Left lung (tissue), 14 donors: ENCODE measurements at places on chromosomes 12 and 14.

DNA sequence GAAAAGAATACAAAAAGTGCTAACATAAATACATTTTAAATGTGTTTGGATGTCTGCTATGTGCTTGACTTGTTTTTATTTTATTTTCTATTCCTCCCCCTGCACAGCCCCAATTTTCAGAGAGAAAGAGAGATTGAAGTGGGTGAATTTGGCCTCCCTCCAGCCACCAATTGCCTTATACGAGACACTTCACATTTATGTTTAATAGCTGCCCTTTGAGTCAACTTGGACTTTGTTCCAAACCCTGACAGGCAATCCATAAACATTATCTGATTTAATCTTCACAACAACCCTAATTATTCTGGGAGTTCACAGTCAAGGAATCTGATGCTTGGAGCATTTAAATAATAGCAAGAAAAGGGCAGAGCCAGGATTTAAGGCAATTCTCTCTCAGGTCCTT, 161.7 kb downstream of the SLC15A4 start:
- peak; percentile 26 for DNase-seq

DNA sequence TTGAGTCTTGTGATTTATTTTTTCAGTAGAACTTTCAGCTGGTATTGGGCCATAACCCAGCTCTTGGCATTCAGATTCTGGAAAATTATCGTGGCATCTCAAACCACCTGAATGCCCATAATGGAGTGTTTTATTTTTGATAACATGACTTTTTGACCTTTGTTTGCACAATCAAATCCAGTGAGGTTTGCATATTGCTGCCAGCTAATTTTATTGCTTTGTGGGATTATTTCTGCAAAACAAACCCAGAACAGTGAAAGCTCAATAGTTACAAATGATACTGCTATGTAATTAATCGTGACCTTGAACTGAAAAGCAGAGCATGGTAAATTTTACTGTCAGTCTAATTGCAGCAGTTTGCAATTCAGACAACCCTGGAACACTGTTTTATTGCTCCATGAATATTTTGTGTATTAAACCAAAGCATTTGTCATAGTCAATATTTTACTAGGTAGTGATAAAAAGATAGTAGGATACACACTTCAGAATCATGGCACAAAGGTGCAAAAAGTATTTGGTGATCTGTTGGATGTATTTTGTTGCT, 255.2 kb upstream of the NAV3 start:
- no peak for DNase-seq

DNA sequence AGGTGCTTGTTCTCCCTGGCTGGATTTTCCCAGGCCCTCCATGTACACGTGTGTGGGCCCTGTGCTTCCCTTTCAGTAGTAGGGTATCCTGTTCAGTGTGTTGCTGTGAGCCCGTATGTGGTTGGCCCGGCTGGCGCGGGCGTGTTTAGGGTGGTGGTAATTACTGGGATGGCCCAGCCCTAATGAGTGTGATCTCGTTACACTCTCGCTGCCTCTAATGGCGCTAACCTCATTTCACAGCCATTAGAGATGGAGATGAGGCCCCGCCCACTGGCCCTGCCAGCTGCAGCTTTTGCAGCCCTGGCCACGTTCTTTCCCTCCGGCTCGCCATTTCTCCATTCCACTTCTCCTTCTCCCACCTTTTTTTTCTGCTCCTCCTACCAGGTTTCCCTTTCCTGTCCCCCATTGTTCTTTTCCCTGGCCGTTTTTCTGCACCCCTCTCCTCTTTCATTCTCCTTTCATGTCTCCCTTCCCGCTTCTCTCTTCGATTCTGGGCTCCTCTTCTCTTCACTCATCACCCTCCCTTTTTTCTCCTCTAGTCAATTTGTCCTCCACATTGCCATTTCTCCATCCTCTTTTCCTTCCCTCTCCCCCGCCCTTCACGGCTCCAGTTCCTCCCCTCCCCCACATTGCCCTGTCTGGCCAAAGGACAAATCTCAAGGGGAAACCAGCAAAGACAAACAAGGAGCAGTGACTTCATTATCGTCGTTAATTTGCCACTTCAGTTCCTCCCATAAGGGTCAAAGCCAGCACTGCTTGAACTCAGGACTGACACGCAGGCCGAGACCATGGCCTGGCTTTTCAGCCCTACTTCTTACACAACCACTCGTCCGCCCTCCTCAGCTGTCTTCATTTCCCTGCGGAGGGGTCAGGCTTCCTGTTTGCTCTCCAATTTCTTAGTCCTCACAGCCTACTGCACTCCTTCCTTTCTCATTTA, 6.8 kb downstream of the ZFHX2 start:
- DNase-seq: no peak

DNA sequence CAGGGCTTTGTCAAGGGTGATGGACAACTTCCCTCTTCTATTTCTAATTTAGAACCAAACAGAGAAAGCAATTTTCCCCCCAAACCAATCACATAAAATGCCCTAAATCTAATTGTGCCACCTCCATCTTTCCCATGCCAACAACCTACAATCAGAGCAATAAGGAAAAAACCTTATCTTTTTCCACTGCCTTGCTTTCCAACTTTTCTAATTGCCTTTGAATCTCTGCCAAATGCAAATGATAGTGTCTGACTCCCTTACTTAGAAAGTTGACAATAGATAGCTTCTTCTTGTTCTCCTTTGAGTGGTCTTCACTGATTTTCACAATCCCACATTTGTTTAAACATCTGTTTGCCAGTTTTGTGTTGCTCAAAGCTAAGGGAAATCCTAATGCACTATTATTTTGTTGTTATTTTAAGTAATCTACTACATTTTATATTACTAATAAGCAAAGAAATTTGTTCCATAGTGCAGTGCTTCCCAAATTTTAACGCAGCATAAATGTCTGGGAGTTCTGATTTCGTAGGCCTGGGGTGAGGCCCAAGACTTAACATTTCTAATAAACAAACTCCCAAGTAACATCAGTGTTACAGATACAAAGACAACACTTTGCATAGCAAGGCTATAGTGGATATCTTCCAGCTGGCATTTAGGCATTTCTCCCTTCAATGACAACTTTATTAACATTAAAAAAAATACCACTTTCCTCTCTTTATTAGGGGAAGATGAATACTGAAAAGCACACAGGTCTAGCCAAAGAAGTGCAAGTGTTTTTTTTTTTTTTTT, 696.3 kb upstream of the USP15 start:
- DNase-seq: no peak

DNA sequence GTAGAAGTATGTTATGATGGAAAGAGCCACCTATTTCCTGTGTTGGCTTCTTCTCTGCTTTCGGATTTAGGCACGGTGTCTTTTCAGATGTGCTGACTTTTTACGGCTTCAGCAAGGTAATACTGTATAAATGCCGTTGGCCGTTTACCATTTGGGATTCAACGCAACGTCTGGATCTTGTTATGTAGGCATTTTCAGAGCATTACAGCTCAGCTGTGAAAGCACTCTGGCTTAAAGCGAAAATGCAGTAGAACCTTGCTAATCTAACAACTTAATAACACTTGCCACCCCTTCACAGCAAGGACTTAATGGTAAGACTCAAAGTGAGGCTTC, 229.9 kb downstream of the EFCAB11 start:
- no peak for DNase-seq

DNA sequence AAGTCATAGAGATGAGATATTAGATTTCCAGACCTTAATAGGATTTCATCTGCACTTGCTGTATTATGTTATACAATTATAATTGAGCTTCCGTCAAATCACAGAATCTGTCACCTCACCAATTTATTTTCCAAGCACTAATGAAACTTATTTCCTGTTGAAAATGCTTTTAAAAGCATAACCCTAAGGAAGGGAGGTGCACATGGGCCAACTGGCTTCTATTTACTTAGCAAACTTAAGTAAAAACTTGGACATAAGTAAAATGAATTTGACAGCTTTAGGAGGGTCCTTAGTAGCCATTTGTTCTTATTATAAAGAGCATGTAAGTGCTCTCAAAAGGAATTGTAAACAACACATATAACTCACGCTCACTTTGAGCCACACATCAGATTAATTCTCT, 462.2 kb upstream of the TMPO start:
- peak; percentile 24 for DNase-seq

GRCh38 chr12:122981036-122981471, 573 bp downstream of the ARL6IP4 start:
- DNase-seq: no peak

DNA sequence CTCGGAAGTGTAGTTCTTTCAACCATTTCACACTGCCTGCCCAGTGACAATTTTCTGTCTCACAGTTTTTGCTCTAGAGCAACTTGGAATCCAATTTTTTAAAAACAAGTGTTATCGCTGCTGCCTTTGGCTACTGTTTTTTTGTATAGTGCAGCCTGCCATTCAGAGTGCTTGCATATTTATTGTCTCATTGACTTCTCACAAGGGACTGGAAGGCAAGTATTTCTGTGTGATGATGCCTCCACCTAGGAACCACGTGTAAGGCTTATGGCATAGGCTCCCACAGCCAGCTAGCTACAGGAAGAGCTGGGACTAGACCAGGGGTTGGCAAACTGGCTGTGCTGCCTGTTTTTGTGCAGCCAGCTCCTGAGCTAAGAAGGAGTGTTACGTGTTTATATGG, 903 bp downstream of the PARPBP start:
- DNase-seq: no peak

GRCh38 chr12:81245907-81246570, 168.2 kb downstream of the ACSS3 start:
- no peak for DNase-seq

DNA sequence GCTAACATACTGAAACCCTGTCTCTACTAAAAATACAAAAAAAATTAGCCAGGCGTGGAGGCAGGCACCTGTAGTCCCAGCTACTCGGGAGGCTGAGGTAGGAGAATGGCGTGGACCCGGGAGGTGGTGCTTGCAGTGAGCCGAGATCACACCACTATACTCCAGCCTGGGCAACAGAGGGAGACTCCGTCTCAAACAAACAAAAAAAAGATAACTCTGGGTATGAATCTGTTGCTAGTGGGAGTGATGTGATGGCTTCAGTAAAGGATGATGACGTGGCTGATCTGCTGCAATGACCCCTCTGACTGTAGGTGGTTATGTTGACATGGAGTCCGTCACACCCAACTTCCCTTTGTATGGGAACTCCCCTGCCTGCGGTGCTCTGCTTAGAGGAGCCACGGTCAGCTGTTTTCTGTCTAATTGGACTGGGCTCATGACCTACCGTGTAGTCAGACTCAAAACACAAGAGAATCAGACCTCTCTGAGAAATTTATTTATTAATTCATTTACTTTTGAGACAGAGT, 59.1 kb upstream of the MED13L start:
- no peak for DNase-seq

GRCh38 chr14:64646103-64646502, 58.1 kb upstream of the PLEKHG3 start:
- DNase-seq: no peak

GRCh38 chr14:94728950-94729349, 41.0 kb downstream of the GSC start:
- no peak for DNase-seq

- no peak for DNase-seq
Measured at GRCh38 chr12:100579844-100580243, 6.4 kb downstream of the GAS2L3 start.

GRCh38 chr14:30872602-30873001, 1.8 kb upstream of the COCH start:
- DNase-seq: no peak

GRCh38 chr14:103296007-103296406, 38.0 kb upstream of the EIF5 start:
- DNase-seq: no peak

GRCh38 chr12:132189378-132190011, 45.2 kb downstream of the NOC4L start:
- DNase-seq: peak; percentile 77

DNA sequence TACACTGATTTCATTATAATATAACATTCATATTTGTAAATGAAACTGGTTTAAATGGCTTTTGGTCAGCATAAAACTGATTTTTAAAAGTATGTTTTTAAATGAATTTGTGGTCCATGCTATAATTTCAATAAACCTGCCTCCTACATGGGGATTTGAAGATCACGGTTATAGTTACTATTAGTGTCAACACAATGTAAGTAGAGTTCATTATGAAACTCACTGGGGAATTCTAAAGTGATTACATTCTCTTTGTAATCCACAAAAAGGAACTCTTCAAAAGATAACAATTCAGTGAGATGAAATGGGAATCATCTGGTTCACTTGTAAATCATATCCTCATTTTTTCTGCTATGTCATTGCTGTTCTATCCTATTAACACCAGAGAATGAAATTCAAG, 204.5 kb upstream of the G2E3 start:
- DNase-seq: no peak

DNA sequence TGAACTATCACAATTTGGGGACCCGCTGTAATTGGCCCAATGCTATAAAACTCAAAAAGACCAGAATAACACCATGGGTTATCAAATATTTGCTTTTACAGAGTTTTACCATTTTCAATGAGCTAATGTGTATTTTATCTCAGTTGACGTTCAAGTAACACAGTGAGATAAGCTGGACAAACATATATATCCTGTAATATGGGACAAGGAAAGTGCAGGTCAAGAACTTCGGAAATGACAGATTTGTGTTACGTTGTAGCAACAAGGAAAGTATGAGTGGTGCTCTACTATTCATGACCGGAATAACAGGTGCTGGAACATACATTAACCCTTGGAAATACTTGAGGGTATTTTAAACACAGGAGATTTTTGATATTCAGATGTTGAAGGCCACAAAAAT, 566.4 kb upstream of the FLRT2 start:
- DNase-seq: peak; percentile 18

GRCh38 chr12:9047105-9047504, 57.8 kb downstream of the KLRG1 start:
- DNase-seq: no peak

- DNase-seq: no peak
Measured at GRCh38 chr14:93028724-93029076, 87.0 kb downstream of the ITPK1 start.

GRCh38 chr12:93856611-93857010, 179.4 kb downstream of the CRADD start:
- no peak for DNase-seq

- no peak for DNase-seq
Measured at GRCh38 chr12:124317400-124317799, 22.5 kb downstream of the RFLNA start.

DNA sequence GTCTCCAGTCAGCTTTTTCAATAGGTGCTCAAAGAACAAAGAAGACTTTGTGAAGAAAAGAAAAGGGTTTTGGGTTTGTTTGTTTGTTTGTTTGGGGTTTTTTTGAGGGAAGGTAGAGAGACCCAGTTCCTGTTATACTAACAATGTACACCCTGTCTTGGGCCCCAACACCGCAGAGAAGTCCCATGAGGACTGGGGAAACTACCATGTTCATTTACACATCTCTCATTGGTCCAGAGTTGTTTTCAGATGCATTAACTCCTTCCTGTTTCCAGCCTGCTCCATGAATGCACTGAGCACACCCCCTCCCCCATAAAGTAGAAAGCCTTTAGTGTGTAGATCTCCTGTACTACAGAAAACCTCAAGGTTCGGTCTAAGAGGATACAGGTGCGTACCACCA, 51.1 kb upstream of the SLC8A3 start:
- no peak for DNase-seq
